Chondrocyte (in vitro differentiated cells): ENCODE measurements at places on chromosomes 2 and 18. TPM values are rescaled to one million over a fixed set of nuclear protein-coding genes. Genes with fewer than 3 reads are reported as not detected.

DNA sequence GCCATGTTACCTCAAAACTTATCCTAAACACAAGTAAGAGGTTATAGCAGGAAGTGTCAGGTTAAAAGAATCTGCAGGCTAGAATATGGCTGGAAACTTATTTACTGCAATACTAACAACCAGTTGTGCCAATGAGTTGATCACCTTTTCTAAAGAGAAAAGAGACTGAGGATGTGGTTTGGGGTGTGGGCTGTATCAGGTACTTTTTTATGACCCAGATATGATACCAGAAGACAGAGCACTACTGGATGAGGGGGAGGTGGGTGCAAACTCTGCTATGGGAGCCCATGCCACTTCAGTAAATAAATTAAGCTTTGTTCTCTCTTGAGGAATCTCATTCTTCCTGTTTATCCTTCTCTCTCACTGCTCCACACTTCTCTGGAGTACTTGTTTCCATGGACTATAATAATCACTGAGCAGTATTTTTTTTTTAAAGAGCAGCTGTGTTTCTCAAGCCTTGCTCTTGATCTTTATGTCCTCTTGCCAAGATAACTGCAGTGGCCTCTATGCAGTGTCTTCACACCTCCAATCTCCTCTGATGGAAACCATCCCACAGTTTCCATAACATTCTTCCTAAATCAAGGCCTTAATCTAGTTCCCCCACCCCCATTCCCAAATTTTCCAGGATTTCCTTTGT, 51.2 kb upstream of the NOSTRIN start:
- H3K4me1 ChIP-seq = peaks cover 9% of the 10 kb centered on the region
- no peak overlapping the region for H3K4me3 ChIP-seq
- H3K27me3 ChIP-seq = no peaks in the 10 kb centered on the region
- peaks cover 2% of the 10 kb centered on the region for H3K36me3 ChIP-seq
- no peak overlapping the region for H3K27ac ChIP-seq

- DNase-seq = no peak
- H3K36me3 ChIP-seq = no peaks in the 10 kb centered on the region
- no peak overlapping the region for H3K27ac ChIP-seq
- H3K4me3 ChIP-seq = no peak overlapping the region
- H3K27me3 ChIP-seq = no peaks in the 10 kb centered on the region
Observed at GRCh38 chr2:191526091-191526490, 151.8 kb upstream of the NABP1 start.

DNA sequence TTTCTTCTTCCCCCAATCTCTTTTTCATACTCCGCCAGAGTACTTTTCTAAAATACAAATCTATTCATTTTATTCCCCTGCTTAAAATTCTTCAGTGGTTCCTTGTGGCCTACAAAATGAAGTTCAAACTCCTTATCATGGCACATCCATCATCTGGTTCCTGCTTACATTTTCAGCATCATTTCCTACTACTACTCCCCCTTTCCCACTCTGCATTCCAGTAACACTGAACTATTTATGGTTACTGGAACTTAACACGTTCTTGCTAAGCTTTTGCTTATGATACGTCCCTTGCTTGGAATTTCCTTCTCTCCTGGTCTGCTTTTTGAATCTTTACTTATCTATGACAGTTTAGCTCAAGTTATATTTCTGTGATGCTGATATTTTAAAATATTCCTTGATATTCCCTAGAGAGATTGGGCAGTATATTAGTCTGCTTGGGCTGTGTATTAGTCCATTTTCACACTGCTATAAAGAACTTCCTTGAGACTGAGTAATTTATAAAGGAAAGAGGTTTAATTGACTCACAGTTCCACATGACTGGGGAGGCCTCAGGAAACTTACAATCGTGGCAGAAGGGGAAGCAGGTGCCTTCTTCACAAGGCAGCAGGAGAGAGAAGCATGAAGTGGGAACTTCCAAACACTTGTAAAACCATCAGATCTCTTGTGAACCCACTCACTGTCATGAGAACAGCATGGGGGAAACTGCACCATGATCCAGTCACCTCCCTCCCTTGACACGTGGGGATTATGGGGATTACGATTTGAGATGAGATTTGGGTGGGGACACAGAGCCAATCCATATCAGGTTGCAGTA, 53.2 kb downstream of the BMPR2 start:
- H3K27ac ChIP-seq = peak overlapping the region; percentile 97
- H3K27me3 ChIP-seq = no peaks in the 10 kb centered on the region
- peaks cover 56% of the 10 kb centered on the region for H3K4me1 ChIP-seq
- peak overlapping the region; percentile 3 for H3K4me3 ChIP-seq

- peak overlapping the region; percentile 79 for H3K4me3 ChIP-seq
- H3K27ac ChIP-seq = peak overlapping the region; percentile 94
- no peak for DNase-seq
- H3K27me3 ChIP-seq = no peaks in the 10 kb centered on the region
- peaks cover 13% of the 10 kb centered on the region for H3K36me3 ChIP-seq
Observed at GRCh38 chr2:27071990-27072830, 756 bp upstream of the OST4 start.

- peak overlapping the region; percentile 96 for H3K27ac ChIP-seq
- no peak overlapping the region for H3K4me3 ChIP-seq
- H3K27me3 ChIP-seq = no peaks in the 10 kb centered on the region
Observed at GRCh38 chr2:85503851-85504777, 34.9 kb upstream of the MAT2A start.

DNA sequence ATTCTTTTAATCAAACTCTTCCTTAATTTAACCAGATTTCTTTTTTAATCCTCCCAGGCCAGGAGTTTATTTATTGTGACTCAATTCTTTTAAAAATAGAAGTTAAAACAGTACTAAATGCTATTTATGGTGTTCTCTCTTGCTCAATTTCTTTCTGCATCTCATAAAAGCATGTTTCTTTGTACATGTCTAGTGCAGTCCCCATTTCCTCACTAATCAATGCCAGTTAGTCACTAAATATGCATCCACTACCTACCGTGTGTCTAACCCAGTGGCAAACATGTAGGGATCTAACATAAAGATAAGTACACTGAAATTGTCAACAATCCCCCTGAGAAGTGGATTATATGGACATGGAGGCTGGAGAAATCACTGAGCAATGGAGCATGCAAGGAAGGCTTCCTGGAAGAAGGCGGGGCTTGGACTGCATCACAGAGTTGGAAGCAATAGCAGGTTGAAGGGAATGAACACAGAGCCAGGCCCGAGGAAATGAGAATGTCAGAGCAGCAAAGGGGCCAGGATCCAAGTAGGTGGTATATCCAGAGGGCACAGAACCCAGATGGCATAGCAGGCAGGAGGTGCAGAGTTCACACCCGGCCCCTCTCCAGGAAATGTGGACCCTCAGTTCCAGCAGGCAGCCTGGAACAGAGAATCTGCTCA, 105.3 kb upstream of the FOSL2 start:
- DNase-seq = no peak
- no peak overlapping the region for H3K4me3 ChIP-seq
- no peaks in the 10 kb centered on the region for H3K36me3 ChIP-seq
- no peaks in the 10 kb centered on the region for H3K27me3 ChIP-seq
- peak overlapping the region; percentile 82 for H3K27ac ChIP-seq

ICOS gene
- not detected in 3 replicates for total RNA-seq

DDX18 gene
- 40.6 to 46.8 TPM (median 43.2 TPM) in 3 replicates for total RNA-seq

KIF1A gene
- total RNA-seq = 15.2 to 63.5 TPM (median 60.0 TPM) in 3 replicates

RNF144A gene
- 7.2 to 10.9 TPM (median 9.5 TPM) in 3 replicates for total RNA-seq
